NCI-H187 treated with DMSO at 0.1 percent for 48 hours (cell line): ENCODE measurements at places on chromosomes 11 and 22.

DNA sequence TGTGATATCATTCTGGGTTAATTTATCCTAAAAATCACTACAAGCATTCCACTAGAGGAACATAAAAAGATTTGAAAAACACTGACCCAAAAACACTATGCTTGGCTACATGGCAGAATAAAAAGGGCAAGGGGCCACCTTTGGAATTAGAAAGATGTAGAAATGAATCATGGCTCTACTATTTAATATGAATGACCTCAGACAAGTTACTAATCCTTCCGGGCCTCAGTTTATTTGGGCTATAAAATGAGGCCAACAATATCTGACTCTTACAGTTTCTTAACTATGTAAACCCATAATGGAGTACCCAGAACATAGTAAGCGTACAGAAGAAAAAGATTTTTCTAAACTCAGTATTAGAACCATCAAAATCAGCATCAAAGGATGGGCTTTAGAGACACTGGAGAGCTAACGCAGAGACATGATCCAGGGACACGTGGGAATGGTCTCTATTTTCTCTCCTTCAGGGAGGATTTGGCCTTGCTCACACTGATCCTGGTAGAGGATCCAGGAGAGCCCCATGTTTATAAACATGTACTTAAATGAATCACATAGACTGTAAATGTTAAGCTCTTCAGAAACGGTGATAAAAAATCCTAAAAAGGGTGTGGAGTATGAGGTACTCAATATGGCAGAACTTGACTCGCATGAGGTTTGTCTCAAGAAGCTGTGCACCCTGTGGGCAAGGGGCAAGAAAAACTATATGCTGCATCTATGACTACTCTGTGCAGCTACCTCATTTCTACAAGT, 288.4 kb upstream of the PITPNB start:
- no peak for DNase-seq

DNA sequence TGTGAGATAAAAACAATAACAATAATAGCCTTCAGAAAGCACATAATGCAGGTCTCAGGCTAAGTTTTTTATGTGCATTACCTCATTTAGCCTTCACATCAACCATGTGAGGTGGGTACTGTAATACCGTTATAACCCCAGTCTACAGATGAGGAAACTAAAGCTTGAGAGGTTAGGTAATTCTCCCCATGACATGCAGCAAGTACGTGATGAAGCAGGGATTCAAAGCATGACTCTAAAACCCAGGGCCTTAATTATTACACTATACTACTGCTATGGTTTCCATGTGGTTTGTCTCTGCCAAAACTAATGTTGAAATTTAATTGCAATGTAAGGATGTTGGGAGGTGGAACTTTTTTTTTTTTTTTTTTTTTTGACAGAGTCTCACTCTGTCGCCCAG, 37.7 kb upstream of the FDX1 start:
- no peak for DNase-seq

GRCh38 chr22:48700180-48700565, 1127.5 kb downstream of the BRD1 start:
- DNase-seq: no peak

DNA sequence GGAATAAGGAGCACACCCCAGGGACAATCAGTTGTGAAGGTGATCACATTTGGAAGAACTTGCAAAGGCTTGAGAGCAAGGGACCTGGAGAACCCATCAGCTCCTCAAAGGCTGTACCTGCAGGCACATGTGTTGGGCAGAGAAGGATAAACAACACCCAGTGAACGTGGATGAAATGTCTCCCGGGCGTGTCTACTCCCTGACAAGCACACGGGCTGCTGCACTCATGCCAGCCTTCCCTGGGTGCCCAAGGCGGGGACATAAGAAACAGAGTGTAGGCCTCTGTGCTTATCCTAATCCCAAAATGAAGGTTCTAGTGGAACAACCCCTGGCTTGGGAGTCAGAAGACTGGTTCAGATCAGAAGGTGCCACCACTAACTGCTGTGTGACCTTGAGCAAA, 46.7 kb downstream of the DSCAML1 start:
- no peak for DNase-seq

DNA sequence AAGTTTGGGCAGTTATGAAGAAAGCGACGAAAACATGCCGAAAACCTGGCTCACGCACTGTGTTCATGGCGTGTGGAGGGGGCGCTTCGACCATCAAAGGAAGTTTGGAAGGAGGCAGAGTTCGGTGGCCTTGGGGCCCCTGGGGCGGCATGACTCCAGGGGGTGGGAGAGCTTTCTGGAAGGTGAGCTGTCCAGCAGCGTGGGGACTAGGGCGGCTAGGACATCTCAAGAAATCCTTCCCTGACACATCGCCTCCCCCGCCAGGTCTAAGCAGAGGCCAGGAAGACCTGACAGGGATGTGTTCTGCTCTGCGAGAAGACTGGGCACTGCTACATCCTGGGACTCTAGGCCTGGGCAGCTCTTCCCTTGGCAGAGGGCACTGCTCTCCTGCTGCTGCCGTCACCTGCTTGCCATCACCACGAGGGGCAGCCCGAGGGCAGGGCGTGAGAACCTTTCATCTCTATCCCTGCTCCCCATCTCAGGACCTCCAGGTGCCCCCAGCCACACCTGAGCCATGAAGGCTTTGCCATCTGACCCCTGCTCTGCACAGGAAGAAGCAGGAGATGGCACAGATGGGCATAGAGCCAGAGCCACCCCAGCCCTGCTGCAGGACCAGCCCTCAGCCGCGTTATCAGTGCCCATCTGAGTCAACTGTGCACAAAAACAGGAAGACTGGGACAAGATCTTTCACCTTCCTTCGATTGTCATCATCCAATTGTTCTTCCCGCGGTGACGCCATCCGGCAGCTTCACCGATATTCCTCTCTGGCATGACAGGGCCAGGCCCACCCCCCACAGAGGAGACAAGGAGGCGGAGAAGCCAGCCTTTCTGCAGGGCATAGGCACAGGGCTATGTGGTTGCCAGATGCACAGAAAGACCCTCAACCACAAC, 12.7 kb downstream of the LINC01488 start:
- no peak for DNase-seq

- no peak for DNase-seq
These were observed 31.7 kb upstream of the CXCR5 start for GRCh38 chr11:118851970-118852369.
